CD4-positive, alpha-beta T cell treated with Interferon alpha-2 for 1 hour (primary cell): ENCODE measurements at places on chromosomes 1 and 21.

GRCh38 chr1:10834770-10835412 lies 38.4 kb upstream of the CASZ1 start:
- DNase-seq: no peak

DNA sequence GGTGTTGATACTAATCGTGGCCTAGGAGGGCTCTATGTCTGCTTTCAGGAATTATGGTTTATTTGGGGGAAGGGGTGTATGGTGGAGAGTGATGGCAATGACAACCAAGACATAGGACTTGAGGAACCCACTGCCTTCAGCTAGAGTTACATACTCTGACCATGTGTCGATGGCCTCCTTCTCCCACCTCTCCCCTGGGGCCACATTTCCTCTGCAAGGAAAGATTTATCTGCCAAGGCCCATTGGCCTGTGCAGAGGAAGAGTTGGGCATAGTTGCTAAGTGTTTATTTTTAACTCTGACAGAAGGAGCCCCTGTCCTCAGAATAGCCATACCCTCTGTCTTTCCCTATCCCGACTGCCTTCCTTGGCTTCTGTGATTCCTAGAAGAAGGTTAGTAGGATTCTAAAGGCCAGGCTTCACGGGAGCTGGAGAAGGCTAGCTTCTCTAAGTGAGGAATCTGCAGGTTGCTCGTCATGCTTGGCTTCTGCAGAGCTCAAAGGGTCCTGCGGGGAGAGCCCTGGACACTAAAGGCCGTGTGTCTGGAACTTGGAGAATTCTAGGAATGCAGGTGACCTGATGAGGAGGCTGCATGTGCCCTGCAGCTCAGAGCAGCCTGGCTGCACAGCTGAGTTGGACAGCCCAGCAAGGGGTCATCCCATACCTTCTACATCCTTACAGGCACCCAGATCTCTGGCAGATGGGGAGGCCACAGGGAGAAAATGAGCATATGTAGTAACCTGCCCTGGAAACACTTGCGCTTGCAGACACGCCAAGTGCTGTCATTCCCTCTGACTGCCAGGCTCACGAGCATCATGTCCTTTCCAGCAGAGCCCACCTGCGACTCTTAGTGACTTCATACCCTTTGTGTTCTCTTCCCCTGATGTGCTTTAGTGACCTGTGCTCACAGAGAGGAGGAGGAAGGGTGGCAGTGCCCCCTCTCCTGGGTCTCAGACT lies 9.7 kb downstream of the MAPKAPK2 start:
- DNase-seq: no peak

GRCh38 chr1:11262171-11263049 lies at the start of gene MTOR:
Gene MTOR, minus strand, starts transcription at chr1:11262551. Its CDS starts 3,142 bp downstream, at chr1:11259409.
- peak; percentile 99 for DNase-seq

DNA sequence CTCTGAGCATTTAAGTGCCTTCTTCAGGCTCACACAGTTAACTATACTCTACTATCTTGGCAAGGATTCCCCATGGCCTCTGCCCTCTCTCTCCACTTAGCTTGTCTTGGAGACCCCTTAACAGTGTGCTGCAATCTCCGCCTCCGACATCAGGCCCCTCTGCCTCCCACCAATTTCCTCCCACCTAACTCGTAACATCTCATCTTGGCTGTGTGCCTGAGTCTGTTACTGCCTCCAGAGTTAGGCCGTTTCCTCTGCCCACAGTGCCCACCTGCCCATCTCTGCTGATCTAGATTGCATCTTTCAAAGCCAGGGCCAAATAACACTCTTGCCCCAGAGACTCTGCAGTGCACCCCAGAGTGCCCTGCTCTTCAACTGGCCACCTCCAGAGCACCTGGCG lies 244.3 kb upstream of the TMEM51 start:
- DNase-seq: no peak

- no peak for DNase-seq
Observed at GRCh38 chr1:114505148-114505561, 5.8 kb downstream of the TRIM33 start.

GRCh38 chr1:116292929-116293725 lies 79.9 kb upstream of the ATP1A1 start:
- DNase-seq: no peak

GRCh38 chr1:66231217-66231616 lies 302.7 kb upstream of the SGIP1 start:
- no peak for DNase-seq

DNA sequence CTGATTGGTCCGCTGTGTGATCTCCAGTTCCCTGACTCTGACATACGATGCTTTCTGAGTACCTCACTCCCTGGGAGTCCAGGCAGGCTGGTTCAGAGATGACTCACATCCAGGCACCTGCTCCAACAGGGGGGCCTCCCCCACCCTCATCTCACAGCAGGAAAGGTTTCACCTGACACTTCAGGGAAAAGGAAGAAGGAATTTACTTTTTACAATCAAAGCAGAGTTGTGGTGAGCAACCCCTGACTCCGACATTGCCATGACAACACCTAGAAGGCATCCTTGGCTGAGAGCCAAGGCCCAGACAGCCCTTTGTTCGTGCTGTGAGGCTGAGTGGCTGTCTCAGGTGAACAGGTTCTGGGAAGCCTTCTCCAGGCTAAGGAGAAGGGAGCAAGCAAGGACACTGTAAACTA lies 164.6 kb upstream of the GJB5 start:
- DNase-seq: no peak
